Stimulated activated CD4-positive, alpha-beta T cell treated with anti-CD3 and anti-CD28 coated beads, Interleukin-4, amount 100 ng/mL, for 1 hour (primary cell): ENCODE measurements at places on chromosomes 1 and 21.

DNA sequence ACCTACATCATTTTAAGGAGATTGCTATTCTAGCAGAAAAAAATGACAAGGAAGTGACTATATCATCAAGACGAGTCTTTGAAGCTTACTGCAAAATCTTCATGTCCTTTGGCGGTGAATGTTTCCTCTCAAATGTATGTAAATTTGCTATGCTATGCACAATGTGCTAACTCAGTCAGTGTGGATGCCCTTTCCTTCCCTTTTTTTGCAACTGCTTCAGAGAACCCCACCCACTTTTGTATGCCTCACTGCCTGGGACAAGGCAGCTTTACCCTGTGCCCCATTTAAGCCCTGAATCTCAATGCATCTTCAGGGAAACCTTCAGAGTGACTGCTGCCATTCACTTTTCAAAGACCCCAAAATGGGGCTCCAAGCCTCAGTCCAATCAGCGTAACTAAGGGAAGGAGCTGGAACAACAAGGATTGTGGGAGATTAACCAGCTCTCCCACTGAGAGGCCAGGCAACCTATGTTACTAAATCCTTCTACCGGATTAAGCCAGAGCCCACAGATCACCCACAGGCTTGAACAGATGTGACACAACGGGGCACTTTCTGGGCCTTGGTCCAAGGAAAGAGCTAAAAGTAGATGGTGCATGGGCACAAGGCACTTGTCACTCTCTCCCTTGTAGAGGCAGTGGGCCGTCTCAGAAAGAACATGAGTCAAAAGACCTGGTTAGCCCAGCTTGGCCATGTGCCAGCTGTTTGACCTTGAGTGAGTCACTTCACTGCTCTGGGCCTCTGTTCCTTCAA is 154.4 kb downstream of the PLPP3 start:
- DNase-seq: no peak

- DNase-seq: no peak
These were observed 573.5 kb downstream of the SMYD3 start for GRCh38 chr1:245933431-245934045.

DNA sequence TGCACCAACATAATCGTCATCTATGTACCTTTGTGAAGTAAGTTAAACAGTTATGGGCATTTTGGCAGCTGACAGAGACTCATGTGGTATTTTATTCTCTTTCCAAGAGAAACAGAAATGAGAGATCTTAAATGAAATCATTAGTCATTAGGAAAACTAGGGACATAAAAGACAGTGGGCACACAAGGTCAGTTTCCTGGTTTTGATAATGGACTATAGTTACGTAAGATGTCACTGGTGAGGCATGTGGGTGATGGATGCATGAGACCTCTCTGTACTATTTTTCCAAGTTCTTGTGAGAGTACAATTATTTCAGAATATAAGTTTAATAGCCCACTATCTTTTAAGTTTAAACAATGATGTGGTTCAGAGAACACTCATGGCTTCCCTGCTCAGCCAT is 216.9 kb downstream of the APP start:
- DNase-seq: no peak

DNA sequence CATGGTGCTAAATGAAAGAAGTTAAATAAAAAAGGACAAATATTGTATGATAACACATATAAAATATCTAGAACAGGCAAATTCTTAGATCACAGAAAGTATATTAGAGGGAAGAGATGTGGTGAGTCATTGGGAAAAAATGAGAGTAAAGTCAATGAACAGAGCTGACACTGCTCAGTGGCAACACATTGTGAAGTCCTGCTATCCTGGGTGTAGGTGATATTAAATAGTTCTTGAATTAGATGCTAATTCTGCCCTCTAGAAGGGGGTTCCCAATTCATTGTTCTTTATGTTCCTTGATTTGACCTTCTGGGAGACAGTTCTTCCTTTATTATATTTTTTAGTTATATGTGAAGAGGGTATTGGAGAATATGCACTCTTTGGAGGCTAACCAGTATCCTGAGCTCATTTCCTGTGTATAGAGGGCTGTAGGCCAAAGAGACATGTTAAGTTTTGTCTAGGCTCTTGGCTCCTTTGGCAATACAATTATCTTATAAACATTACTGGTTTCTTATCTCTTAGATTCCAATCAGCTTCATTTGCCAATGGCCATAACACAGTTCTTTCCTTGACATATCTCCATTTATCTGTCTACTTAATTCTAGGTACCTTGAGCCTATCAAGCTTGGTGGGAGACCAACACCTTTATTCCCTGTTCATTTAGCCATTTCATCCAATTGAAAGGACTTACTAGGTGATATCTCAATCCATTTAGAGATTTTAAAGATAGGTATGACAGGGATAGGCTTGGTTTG is 6.6 kb upstream of the SLC35A3 start:
- no peak for DNase-seq

DNA sequence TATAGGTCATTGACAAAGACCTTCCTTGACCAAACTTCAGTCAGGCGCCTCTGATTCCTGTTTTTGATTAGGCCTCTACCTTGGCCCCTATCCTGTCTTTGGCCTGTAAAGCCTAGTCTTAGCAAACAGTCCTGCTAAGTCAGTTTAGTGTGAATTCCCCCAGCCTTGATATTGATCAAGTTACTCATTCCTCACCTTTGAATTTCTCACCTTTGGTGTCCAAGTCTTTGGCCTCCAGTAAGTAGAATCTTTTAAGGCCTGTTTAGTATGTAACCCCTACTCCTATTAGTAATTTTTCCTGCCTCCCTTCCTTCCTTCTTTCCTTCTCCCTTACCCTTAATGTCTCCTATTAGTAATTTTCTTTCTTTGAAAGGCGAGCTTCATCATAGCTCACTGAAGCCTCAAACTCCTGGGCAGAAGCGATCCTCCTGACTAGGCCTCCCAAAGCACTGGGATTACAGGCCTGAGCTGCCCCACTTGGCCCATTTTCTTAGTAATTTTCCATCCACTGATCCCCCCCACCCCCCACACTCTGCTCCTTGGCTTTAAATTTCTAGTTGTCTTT is 13.0 kb upstream of the ZNF692 start:
- no peak for DNase-seq

DNA sequence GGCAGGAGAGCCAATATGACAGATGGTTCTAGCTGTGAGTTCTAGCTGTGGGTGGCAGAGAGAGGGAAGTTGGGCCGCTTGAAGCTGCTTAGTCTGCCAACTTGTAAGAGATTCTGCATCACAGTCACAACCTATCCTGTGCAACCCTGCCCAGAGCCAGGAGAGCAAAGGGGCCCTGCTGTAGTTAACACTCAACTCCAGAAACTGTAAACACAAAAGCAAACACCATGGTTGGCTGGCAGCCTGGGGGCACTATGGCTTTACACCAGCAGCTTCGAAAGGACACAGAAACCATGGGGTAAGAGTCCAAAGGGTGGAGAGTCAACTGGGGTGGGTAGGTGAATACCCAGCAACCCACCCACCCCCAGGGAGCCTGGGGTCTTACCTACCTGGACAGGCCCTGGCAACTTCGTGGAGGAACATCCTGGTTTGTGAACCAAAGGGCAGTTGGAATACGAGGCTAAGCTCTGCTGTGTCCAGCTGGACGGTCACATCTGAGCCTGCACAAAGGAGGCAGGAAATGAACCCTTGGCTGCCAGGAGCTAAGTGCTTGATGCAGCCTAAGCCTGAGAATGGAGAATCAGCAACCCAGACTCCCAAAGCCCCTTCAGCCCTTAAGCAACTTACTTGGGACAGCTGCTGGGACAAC is 6.4 kb downstream of the INPP5B start:
- DNase-seq: no peak

GRCh38 chr1:30185809-30186208 is 537.6 kb downstream of the MATN1 start:
- DNase-seq: no peak

GRCh38 chr1:93005252-93005598 is 44.0 kb upstream of the DIPK1A start:
- no peak for DNase-seq

- DNase-seq: no peak
These were observed 3.4 kb upstream of the PTPRF start for GRCh38 chr1:43527111-43527878.

GRCh38 chr1:7967651-7968050 is 6.1 kb downstream of the PARK7 start:
- no peak for DNase-seq

DNA sequence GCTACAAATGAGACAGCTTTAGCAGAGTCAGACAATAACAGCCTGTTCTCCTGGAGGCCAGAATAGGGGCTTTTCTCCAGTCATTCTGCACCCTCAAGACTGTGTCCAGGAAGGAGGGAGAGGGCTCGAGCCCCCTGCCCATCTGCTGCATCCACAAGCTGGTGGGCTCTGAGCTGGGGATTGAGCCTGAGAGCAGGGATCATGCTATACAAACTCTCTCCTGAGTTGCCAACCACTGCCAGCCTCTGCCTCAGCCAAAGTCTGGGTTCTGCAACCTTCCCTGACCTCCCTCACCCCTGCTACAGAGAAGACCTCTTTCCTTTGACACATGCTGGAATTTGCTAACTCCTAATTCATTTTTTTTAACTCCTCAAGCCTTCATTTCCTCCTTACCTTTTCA is 14.8 kb upstream of the PPM1J start:
- no peak for DNase-seq

GRCh38 chr21:27359141-27359540 is 392.3 kb upstream of the ADAMTS5 start:
- no peak for DNase-seq

GRCh38 chr1:231761747-231762541 is 135.4 kb downstream of the DISC1 start:
- DNase-seq: no peak

DNA sequence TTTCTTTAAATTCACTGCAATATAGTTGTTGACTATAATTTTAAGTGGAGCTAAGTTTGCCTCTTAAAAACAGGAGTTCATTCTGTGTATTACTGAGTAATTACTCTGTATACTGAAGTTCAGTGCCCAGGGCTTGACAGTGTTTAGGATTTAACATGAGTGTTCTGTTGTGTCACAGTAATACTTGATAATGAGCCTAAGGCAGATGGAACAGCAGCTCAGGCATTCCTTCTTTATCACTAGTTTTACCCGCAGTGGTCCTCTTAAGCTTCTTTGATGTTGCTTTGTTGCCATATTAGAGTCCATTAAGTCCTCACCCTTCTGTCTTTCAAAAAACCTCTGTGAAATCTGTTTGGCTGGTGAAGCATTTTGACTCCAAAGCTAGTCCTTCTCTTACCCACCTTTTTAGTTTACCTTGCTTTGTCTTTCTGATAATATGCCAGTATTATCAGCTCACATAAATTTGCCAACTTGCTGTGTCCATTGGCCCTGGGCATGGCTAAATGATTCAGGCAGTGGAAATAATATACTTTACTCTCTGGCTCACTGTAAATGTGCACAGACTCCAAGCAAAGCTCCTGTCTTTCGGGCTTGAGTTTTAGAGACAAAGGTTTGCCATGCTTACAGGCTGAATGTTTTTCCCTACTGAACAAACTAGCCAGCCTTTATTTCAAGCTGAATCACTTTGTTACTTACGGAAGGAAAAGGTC is 17.7 kb downstream of the HIPK1 start:
- no peak for DNase-seq

DNA sequence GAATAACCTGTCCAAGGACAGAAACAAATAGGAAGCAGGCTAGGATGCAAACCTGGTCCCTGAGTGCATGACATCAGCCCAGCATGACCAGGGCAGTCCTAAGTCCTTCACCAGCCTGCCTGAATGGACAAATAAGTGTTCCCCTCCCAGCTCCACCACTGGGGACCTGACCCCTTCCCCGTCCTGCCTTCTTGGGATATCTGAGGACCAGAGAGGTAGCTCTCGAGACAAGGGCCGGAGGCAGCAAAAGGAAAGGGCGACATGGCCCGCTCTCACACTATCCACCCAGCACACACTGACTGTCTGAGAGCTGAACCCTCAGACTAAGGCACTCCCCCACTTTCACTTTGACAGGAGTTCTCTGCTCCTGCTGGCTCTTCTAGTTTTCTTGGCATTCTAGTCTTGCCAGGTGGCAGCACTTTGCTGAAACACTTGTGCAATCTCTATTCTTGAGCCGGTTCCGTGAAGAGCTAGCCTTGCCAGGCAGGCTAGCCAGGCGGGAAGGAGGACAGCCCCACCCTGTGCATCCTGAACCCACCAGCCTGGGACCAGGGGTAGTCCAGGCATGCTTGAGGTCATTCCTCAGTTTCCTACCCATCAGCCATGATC is 251.1 kb upstream of the RAB4A start:
- no peak for DNase-seq

DNA sequence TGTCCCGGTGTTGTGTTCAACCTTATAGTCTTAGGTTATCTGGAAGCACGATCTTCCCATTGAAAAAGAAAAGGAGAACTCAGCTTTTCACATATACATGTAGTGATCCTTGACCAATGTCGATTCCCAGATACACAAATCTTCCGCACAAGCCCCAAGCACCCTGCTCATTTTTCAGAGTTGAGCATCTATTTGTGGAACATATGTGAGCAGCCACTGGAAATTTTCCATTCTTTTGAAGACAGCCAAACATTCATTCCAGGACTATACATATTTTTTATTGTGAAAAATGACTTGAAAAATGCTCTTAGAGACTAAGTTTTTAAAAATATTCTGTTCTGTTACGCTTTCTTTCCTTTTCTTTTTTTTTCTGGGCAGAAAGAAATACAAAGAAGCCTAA is 371.9 kb downstream of the RGS7 start:
- no peak for DNase-seq

- DNase-seq: no peak
These were observed 61.1 kb upstream of the MAP1LC3C start for GRCh38 chr1:242059976-242060375.

DNA sequence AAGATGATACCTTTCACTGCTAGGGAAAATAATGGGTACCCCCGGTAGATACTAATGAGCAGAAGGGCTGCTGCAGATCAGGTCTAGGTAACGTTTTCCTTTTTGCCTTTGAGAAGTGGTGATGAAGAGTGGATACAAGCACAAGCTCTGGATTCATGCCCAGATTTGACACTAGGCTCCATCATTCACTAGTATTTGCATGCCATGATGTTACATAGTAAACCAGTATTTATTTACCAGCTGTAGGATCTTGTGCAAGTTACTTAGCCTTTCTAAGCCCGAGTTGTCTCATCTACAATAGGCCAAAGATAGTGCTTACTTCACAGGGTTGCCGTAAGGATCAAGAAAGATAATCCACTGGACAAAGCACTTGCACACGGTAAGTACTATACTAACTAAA is 14.2 kb downstream of the PTPN14 start:
- no peak for DNase-seq

GRCh38 chr1:27342778-27343638 is 1.2 kb downstream of the SYTL1 start:
- peak; percentile 57 for DNase-seq
